ENCODE measurements at places on chromosomes 13 and 19.

DNA sequence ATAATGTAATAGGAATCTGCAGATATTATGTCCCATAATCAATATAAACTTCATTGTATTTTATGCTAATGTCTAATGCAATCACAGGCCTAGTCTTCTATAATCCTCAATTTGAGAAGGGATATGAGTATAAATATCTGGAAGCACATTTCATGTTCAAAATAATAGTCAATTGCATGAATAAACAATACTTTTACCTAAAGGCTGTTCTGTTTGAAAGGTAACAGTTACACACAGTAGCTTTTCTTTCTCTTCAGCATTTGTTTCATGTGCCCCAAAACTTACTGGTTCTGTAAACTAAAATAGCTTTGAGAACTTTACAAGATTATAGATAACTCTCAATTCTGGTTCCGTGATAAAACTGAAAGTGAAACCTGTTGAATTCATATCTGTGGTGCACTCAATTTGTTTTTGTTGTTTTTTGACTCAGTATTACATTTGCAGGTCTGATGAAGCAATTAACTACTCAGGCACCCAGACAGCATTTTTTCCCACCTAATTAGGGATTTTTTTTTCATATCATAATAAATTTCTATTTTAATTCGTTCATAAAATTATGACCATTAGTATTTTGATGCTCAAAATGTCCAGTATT is 1193.8 kb downstream of the SLITRK1 start:
- peak; percentile 46 for DNase-seq

DNA sequence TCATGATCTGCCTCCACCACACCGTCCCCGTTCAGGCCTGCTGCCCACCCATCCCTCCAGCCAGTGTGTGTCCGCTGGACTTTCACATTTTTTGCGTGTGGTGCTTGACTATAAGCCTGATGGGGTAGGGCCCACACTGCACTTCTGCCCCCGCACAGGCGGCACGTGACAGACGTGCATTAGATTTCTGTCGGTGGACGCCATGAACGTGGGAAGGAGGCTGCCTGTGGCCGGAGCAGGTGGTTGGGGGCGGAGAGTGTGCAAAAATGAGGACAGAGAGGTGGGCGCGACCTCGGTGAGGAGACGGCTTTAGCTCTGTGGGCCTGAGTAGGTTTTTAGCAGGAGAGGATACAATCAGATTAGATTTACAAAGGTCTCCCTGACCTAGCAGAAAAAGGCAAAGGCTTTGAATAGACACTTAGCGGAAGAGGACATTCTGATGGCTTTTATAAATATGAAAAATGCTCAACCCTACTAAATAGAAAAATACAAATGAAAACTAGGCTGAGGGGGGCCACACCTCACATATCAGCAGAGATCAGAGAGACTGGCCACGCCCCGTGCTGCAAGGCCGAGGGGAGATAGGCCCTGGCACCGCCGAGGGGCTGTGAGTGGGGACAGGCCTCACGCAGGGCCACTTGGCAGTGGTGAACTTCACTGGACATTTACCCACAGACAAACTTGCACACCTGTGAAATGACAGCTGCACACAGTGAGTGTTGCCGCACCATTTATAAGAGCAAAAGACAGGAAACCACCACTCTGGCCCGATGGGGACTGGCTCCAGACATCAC is 25.4 kb downstream of the PAK4 start:
- peak; percentile 65 for DNase-seq

DNA sequence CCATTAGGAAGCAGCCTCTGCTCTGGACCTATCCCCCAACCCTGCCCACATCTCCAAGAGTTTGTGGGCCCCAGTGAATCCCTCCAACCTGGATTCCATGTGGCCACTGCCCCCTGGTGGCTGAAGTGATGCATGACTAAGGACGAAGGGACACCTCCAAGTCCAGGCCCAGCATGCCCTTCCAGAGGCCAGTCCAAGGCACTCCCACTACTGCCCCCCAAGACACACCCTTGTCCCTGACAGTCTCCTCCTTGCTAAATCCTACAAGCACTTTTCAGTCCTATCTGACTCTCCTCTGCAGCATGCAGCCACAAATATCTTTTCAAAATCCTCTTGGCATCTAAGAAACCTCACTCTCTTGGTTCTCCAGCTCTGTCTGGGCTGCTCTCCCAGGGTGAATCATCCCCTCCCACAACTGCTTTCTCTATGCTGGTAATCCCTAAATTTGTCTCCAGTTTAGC is 33.0 kb downstream of the DEDD2 start:
- DNase-seq = peak; percentile 76

- no peak for DNase-seq
These were observed 45.5 kb downstream of the NOTCH3 start for GRCh38 chr19:15155296-15155695.

- peak; percentile 20 for DNase-seq
These were observed 156.6 kb downstream of the TM9SF2 start for GRCh38 chr13:99657848-99658260.

DNA sequence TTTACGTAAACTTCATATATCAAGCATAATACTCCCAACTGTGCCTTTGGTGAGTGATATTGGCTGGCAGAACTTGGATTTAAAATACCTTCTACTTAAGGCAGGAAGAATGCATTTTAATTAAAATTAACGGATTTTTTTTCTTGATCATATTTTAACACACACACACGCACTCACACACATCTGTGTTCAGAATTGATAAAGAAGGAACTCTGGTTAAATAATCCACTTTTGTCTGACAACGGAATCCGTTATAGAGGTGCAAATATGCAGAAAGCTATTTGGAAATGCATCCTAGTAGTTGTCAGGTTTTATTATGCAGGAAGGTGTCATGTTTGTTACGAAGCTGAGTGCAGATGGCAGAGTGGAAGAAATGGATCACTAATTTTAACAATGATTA is 105.5 kb upstream of the ZNF536 start:
- no peak for DNase-seq

- no peak for DNase-seq
These were observed 18.6 kb upstream of the RASA3 start for GRCh38 chr13:114151031-114151430.

- no peak for DNase-seq
These were observed 23.9 kb upstream of the URAD start for GRCh38 chr13:28012383-28012782.

- DNase-seq = peak; percentile 57
These were observed 13.8 kb downstream of the OR7D4 start for GRCh38 chr19:9205501-9206113.

GRCh38 chr13:105445796-105446195 is 1089.7 kb downstream of the EFNB2 start:
- DNase-seq = no peak

GRCh38 chr13:70714993-70715392 is 606.7 kb upstream of the KLHL1 start:
- DNase-seq = no peak

GRCh38 chr13:100854006-100854405 is 179.4 kb upstream of the TMTC4 start:
- no peak for DNase-seq

GRCh38 chr19:15418231-15418578 is 583 bp downstream of the AKAP8L start:
- no peak for DNase-seq

- DNase-seq = peak; percentile 86
These were observed 3.9 kb upstream of the TTC9B start for GRCh38 chr19:40221858-40222619.

DNA sequence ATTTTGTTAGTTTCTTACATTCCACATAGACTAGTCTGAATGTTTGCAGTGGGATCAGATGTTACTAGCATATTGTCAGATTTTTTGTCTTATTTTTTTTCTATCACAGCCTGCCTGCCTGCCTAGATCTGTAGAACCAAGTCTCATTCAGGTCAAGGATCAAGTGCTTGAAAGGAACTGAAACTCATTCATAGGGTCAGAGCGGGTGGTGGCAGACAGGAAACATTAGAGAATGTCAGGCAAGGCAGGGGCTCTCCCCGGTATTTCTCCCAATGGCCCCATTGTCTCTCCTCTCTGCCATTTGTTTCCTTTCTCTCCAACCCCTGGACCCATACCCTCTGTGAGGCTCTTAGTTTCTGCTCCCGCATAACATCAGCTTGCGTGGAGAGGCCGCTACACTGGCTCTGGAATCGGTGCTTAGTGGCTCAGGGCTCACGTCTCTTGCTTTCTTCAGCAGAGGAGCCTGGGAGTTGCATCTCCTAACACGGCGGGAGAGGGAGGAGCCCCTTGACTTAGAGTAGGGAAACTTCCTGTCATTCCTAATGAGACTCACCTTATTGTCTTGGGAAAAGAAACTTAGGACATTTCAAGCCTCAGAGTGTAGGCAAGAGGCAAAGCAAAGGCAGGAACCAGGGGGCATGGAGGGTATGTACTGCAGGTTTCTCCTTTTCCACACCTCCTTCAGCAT is 35.6 kb upstream of the SPATA13 start:
- DNase-seq = no peak
